Nucleus accumbens (tissue), 56 donors: ENCODE measurements at places on chromosomes 6 and 20.
A peak's percentile ranks its signal among the peaks of the same experiment; 100 is the strongest.

DNA sequence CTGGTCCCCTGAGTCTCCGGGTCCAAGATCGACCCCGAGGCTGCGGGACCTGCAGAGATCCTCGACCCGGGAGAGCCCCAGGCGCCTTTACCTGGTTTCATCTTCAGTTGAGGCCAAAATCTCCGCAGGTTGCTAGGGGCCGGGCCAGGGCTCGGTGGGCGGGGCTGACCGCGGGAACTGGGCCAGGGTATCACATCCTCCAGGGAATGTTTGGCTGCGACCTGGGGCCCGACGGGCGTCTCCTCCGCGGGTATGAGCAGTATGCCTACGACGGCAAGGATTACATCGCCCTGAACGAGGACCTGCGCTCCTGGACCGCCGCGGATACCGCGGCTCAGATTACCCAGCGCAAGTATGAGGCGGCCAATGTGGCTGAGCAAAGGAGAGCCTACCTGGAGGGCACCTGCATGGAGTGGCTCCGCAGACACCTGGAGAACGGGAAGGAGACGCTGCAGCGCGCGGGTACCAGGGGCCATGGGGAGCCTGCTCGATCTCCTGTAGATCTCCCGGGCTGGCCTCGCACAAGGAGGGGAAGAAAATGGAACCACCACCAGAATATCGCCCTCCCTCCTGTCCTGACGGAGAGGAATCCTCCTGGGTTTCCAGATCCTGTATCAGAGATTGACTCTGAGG, 53.8 kb upstream of the POLR1H start:
- no peak for DNase-seq

- no peak for DNase-seq
These were observed 105.1 kb downstream of the ATG5 start for GRCh38 chr6:106220485-106220884.

DNA sequence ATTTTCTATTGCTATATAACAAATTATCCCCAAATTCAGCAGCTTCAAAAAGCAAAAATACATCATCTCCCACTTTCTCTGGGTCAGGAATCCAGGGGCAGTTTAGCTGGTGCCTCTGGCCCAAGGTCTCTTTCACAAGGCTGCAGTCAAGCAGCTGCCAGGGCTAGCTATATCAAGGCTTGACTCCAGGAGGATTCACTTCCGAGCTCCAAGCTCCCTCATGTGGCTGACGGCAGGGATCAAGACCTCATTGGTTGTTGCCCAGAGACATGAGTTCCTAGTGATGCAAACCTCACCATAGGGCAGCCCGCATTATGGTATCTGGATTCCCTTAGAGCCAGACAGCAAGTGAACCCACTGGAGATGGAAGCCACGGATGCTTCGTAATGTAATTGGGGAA, 1.3 kb upstream of the VNN1 start:
- DNase-seq = peak; percentile 46

GRCh38 chr20:45311589-45312211, 3.6 kb upstream of the MATN4 start:
- DNase-seq = no peak

- no peak for DNase-seq
These were observed 10.6 kb downstream of the HEY2 start for GRCh38 chr6:125759959-125760457.

- no peak for DNase-seq
These were observed 258.7 kb downstream of the THBS2 start for GRCh38 chr6:168994956-168995355.

DNA sequence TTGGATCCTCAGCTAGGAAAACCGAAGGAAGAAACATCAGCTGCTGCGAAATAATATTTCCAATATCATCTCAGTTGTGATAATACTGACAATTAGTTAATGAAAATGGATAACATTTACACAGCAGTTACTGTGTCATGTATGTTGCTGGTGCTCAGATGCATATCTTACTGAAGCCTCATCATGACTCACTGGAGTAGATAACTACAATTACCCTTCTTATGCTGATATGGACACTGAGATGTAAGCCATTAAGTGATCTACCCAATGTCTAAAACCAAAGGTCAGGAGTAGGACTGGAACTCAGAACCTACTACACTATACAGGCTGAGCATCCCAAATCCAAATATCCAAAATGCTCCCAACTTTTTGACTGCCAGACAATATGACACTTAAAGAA, 54.7 kb upstream of the LYRM2 start:
- no peak for DNase-seq

- DNase-seq = no peak
These were observed 5.6 kb upstream of the UQCC2 start for GRCh38 chr6:33716890-33717632.

- no peak for DNase-seq
These were observed 99.9 kb downstream of the L3MBTL3 start for GRCh38 chr6:130118236-130118635.

DNA sequence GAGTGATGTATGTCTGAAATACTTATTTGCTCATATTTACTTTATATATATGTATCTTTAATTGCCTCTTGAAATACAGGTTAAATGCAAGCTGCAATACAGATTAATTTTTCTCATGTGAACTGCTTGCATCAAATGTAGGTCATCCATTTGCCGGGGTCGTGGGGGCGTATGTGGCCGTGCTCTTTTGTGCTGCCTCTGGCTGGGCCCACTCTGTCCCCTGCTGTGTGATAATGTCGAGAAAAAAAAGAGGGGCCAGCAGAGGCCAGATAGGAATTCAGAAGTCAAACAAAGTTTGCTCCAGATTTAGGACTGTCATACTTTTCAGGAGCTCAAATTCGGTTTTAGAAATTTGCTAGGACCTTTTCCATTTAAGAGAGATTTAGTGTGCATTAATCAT, 459.6 kb upstream of the SOX4 start:
- DNase-seq = no peak

DNA sequence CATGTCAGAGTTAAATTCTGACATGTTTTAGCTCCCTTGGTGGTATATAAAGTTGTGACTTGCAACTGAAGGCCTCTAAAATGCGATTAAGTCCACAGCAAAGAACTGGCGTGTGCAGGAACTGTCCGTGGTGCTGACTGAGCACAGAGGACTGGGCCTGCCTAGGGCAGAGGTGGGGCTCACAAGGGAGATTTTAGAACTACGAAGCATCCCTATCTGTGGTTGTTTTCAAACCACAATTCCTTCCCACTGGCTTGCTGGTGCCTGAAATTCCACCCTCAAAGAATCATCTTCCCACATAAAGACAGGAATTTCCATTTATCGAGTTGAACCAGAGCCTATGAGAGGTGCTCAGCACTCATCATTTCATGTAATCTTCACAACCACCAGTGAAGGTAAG, 30.1 kb downstream of the RIMS4 start:
- no peak for DNase-seq

DNA sequence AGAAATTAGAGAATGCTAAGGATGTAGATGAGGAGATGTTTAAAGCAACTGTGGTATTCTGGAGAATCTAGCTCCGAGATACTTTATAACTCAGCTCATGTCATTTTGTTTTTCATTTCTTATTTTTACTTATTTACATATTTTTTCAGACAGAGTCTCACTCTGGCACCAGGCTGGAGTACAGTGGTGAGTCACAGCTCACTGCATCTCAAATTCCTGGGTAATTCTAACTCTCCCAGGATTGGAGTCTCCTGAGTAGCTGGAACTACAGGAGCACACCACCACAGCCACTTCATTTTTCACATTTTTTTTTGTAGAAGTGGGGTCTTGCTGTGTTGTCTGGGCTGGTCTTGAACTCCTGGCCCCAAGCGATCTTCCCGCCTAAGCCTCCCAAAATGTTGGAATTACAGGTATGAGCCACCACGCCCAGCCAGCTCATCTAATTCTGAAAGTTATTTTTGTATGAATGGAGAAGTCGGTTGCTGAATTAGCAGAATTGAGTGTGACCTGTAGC, 94.3 kb upstream of the FAM8A1 start:
- DNase-seq = no peak

DNA sequence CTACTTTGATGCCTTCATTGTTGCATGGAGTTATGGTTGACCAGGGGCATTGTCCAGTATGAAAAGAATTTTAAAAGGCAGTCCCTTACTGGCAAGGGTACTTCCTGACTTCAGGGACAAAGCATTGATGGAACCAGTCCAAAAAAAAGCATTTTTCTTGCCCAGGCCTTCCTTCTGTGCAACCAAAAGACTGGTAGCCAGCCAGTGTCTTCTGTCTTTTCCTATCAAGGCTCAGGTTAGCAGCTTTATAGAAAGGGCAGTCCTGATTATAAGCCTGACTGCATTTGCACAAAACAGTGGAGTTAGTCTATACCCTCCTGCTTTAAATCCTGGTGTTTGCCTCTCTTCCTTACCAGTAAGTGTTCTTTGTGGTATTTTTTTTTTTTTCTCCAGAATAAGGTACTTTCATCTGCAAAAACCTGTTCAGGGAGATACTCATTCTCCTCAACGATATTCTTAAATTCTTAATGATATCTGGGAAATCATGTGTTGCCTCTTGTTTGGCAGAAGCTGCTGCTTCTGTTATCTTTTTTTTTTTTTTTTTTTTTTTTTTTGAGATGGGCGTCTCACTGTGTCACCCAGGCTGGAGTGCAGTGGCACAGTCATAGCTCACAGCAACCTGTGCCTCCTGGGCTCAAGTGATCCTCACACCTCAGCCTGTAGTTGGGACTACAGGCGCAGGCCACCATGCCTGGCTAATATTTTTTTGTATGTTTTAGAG, 33.9 kb downstream of the SCAF8 start:
- no peak for DNase-seq

DNA sequence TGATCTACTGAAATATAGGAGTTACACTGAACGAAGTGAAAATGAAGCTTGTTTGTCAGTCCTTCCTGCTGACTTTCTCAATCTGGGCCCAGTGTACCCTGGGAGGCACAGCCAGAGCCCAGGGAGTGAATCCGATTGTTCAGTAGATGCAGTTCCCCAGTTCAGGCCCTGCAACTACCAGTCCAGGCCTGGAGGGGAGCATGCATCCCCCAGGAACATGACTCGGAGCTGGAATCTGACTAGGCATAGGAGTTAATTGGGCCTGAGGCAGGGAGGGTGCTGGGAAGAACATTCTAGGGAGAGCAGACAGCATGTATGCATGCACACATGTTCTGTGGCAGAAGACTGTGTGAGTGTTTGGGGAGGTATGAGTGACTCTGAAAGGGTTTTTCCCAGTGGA, 42.1 kb downstream of the PHACTR3 start:
- DNase-seq = no peak

DNA sequence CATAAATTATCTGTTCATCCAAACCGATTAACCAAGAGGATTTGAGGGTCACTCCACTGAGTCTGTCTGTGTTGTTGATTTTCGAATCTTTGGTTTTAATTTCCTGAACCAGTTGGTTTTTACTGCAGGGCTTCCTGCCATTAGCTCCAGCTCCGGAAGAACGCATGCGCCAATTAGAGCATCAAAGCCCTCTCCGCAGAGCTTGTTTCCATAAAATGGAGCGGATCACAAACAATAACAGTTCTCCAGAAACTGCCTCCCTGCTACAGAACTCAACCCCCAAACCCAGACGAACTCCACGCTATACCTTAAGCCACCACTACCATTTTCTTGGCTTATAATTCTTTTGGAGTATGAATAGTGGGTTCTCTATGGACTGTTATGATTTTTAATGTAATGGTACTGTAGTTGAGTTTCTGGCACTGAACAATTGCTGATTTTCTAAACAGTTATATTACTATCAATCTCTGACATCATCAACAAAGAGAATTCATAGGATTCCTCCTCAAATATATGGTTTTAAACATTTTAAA, 13.8 kb downstream of the TFAP2A start:
- DNase-seq = no peak

- DNase-seq = peak; percentile 78
These were observed at the start of gene MCM9 for GRCh38 chr6:118934461-118935330. MCM9 (minus strand) TSS chr6:118935159; CDS start chr6:118931723, 3,436 bp downstream.

DNA sequence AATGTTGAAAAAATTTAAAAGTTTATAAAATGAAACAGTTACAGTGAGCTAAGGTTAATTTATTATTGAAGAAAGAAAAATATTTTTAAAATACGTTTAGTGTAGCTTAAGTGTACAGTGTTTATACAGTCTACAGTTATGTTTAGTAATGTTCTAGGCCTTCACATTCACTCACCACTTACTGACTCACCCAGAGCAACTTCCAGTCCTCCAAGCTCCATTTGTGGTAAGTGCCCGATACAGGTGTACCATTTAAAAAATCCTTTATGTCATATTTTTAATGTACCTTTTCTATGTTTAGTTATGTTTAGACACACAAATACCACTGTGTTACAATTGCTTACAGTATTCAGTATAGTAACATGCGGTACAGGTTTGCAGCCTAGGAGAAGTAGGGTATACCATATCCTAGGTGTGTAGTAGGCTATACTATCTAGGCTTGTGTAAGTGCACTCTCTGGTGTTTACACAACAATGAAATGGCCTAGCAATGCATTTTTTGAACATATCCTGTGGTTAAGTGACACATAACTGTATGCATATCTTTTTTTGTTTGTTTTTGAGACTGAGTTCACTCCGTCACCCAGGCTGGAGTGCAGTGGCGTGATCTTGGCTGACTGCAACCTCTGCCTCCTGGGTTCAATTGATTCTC, 26.3 kb downstream of the FLRT3 start:
- no peak for DNase-seq

DNA sequence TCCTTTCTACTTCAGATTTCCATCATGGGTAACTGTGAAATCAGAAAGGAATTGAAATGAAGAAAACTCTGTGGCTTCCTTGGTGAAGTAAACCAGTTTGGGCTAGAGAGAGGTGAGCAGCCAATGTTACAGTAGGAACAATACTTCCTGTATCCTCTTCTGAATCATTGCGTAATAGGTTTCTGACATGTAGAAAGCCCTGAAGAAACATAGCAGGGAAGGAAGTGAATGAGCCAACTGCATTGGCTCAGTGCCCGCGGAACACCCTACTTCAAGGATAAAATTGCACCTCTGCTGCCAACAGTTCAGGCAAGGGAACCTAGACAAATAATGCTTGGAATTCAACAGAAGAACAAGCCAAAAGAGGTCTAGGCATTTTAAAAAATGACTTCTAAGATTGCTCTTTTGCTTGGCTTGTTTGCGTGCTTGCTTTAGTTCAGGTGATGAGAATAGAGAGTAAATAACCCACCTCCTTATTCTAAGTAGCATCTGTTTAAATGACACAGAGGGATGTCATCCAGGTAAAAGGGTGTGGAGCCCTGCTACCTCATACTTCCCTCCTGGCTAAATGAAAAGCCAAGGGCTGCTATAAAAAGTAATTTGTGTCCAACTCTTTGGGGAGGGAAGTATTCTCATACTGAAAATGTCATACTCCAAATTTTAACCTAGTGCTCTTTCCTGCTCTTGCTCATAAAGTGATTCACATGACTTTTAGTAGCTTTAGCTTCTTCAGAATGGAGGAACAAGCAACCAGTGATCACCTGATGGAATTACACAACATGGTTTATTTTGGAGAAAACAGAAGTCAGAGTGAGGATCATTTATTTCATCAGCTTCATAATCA, 30.0 kb upstream of the AKIRIN2 start:
- DNase-seq = peak; percentile 4
